Omental fat pad (tissue), 4 donors: ENCODE measurements at places on chromosomes 7 and 10.

GRCh38 chr10:124425227-124425962, 6.7 kb upstream of the OAT start:
- DNase-seq = no peak

DNA sequence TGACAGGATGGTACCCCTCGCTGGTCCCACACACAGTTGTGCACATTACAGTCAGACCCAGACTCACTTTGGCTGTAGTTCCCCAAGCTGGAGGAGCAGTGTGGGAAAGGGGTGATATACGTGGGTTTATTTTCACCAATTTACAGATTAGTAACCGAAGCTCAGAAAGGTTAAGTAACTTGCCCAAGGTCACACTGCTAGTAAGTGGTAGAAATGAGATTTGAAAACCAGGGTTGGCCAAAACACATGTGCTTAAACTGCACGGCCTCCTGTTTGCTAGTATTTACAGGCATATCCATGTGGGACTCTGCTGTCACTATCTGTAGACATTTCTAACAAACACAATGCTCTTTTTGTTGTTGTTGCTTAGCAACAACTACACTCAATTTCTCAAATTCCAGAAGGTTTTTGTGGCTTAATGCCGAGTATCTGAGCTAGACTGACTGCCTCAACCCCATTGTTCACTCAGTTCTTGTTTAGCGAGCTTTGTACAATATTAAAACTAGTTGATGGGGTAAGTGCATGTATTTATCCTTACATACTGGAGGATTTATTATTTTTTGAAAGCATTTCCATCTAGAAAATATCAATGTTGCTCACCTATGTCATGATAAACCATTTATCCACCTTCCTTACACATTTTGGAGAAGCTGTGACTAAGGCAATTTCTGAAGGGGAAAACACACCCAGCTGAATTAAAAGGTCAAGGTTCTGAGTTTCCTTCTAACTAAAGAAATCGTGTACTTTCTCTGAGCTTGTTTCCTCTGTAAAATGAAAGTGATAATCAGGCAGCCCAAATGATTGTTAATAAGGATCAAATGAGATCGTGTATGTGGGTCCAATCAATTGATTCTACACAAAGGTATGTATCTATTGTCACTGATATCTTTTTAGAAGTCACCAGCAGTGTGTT, 5.3 kb upstream of the TMEM139 start:
- DNase-seq = no peak

DNA sequence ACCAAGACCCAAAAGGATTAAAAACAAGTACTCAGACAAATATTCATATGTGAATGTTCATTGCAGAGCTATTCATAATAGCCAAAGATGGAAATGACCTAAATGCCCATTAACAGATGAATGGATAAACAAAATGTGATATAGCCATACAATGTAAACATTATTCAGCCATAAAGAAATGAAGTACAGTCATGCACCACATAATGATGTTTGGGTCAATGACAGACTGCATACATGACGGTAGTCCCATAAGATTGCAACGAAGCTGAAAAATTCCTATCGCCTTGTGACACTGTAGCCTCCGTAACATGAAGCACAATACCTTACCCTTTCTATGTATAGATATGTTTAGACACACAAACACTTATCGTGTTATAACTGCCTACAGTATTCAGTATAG, 97.9 kb downstream of the ABLIM1 start:
- DNase-seq = no peak

- DNase-seq = no peak
These were observed 4.7 kb downstream of the ZNF786 start for GRCh38 chr7:149085866-149086265.

DNA sequence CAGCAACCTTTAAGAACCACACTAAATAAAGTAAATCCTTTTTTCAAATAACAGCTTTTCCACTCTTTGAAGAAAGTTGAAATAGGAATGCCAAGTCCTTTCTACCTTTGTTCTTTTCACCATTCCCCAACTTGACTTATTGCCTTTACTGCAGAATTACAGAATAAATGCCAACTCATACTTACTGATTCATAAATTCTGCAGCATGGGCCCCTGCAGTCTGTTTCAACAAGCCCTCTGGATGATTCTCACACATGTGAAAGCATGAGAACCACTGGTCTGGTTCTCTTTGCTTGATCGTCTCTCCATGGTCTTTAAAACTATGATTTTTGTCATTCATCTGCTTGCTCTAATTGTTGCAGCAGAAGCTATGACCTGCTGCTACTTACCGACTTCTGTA, 56.1 kb downstream of the HACD1 start:
- DNase-seq = no peak

DNA sequence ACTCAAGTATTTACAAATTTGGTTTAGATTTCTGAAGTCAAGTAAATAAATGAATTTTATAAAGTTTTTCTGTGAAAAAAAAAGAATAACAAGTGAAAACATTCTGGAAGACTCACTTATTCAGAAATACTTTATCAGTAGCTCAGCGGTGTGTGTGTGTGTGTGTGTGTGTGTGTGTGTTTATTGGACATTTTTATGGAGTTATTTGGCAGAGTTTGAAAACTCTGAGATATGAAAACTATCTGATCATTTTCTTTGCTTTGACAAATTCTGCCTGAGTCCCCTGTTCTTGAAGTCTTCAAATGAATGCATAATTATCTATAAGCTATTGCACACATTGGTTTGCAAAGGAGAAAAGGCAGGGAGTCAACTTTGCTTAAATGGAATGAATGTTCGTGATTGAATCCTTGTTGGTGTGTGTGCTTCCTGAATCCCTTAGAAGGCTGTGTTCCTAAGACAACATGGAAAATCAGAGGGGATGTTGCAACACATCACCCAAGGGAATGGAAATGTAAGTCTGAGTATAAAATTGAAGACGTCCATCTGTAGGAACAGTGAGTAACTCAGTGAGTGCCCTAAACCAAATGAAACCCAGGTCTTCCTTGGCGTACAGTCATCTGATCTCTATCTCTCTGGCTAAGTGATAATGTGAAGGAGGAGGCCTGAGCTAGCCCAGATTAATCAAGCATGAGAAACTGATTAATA, 160.9 kb downstream of the REEP3 start:
- DNase-seq = no peak

DNA sequence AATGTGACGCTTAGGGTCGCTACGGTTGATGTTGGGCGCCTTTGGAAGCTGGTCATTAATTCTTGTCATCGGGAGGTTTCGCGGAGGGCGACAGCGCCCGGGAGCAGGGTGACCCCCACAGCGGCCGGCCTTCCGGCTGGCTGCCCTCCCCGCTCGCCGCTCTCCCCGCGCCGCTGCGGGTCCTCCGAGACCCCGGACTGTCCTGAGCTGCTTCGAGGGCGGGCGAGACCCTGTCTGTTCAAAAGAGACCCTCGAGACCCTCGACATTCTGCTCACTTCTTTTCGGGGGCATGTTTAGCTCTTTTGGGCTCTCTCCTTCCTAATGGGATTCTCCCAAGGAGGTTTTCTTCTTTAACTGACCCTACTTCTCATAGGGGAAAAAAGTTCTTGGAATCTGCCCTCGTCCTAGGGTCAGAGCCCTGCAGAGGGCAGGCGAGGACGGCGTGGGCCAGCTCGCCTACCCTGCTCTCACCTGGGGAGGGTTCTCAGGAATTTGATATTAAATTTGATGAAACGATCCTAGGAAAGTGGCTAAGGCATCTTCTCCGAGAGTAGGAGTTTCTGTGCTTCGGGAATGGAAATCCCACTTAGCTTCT, 257.0 kb downstream of the OTUD1 start:
- DNase-seq = no peak

- no peak for DNase-seq
These were observed 27.4 kb downstream of the STAM start for GRCh38 chr10:17671307-17671706.

- no peak for DNase-seq
These were observed 109.1 kb downstream of the C10orf90 start for GRCh38 chr10:126561294-126561920.

DNA sequence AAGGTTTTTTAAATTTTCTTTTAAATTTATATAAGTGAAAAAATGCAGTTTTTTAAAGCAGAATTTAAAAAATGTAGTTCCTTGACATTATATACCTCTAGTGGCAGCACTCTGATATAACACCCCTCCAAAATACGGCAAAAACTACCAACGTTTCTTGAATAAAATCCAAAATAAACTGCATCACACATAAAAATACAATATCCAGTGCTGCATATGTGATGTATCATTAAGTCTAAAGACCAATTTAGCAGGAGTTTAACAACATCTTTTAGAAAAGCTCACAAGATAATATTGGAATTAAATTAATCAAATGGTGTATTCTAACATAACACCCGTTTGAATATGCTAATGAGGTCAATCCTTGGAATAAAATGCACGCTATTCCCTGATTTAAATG, 1.4 kb downstream of the TCERG1L start:
- DNase-seq = no peak
